Activated CD4-positive, alpha-beta memory T cell treated with anti-CD3 and anti-CD28 coated beads, Interleukin-2, amount 10 ng/mL, durations not matched to agents 7 days and 5 days (primary cell): ENCODE measurements at places on chromosomes 1 and 21. TPM values are rescaled to one million over a fixed set of nuclear protein-coding genes. Genes with fewer than 3 reads are reported as not detected.

- DNase-seq: no peak
Observed at GRCh38 chr1:94522304-94522703, 19.3 kb downstream of the F3 start.

DNA sequence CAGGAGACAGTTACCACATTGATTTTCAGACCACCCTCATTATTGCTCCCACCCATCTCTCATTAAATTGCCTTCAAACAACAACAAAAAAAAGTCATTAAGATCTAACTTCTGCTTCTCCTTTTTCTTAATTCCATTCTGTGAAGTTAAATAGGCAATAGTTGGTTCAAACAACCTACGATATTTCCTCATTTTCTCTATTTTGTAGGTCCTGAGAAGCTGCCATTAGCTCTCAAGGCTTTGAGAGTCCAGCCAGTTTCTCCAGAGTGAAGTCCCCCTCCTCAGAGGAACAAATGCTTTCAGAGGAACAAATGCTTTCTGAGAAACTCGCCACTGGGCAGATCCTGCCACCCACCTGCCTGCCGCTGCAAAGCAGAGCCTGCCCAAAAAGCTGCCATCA is 125.6 kb downstream of the ETS2 start:
- no peak for DNase-seq

- no peak for DNase-seq
Observed at GRCh38 chr1:20068722-20069121, 1.3 kb upstream of the PLA2G5 start.

GRCh38 chr1:4494558-4494957 is 159.9 kb upstream of the AJAP1 start:
- no peak for DNase-seq

DNA sequence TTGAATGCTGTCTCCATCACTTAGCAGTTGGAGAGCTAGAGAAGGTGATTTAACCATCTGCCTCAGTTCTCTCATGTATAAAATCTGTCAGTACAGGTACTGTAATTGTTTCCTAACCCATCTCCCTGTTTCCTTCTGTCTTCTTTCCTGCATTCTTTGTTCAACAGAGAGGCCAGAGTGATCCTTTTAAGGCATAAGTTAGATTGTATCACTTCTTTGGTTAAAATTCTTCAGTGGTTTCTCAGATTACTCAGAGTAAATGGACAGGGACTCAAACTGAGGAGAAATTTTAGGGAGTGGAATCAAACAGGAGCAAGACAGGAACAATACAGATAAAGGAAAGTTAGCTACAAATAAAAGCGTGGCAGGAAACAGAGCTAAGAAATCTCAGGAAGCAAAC is 45.2 kb upstream of the SSX2IP start:
- DNase-seq: no peak

- DNase-seq: no peak
Observed at GRCh38 chr1:1320666-1321448, 3.6 kb downstream of the INTS11 start.

DNA sequence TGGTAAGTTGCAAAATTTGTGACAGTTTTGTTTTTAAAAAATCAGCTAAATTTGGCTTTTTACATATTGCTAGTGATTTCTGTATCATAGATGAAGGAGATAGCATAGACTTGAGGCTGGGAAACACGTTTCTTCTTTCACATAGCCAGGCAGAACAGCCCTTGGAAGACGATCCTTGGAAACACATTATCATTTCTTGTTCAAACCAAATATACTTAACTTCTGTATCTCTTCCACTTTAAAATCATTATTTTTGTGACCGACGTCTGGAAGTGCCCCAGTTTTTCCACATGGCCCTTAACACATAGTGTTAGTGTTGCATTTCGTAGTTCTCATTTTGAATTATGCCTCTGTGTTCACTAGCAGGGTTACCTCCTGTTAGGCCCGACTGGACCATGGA is 193.5 kb downstream of the SDCCAG8 start:
- no peak for DNase-seq

DNA sequence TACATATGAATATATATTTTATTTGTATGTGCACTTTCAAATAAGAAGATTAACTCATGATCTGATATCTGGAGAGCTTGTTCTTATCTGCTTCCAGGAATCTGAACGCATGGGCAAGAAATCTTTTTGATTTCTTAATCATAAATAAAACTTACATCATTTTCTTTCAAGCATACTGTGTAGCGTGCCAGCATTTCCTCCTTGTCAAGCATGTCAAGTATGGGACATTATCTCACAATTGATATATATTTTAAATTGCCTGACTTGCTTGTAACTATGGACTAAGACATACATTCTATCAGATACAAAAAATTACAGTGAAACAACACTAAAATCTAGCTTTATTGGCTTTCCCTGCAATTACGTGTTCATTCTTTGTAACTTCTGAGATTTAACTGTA is 1128.2 kb downstream of the PLA2G4A start:
- no peak for DNase-seq

DNA sequence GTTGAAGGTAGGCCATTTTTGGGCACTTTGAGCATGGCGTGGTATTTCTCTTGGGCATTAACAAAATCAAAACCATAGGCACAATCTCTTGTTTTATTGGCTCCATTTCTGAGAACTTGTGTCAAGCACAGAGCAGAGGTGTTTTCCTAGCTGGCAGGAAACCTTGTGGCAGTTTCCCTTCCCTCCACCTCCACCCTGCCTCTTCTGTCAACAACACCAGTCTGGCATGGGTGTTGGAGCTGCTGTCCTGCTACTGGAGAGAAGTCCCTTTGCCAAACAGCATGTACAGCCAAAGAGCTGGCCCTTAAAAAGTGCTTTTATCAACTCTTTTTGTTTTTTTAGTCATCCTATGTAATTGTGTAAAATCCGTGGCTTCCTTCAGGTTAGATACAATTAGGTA is 16.0 kb downstream of the ATP1A1 start:
- no peak for DNase-seq

DNA sequence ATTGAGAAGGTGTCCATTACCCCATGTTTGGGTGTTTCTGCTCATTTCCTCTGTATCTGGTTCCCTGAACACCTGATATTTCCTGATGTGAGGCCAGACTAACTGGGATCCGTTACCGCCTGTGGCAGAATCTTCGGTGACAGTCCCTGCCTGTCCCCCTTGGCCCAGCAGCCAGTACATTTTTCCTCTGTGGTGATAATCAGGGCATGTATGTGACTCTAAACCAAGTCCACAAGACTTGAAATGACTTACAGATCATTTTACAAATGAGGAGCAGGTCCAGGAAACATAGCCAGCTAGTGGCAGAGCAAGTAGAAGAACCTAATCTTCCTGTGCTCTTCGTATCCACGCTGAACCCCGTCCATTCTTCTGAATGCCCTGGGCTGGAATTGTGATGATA is 143.5 kb upstream of the IPO9 start:
- DNase-seq: no peak

- no peak for DNase-seq
Observed at GRCh38 chr1:180267211-180267561, 37.1 kb downstream of the LHX4 start.

The ASCL5 gene
- total RNA-seq: not detected

The CTSK gene
- 5.3 TPM for total RNA-seq

The BOLA1 gene
- total RNA-seq: 27.2 TPM

The AKR7A3 gene
- 0.20 TPM for total RNA-seq

The CXADR gene
- 0.55 TPM for total RNA-seq

The DNALI1 gene
- total RNA-seq: 0.13 TPM
